ENCODE measurements at places on chromosomes 5 and 9.
A peak's percentile ranks its signal among the peaks of the same experiment; 100 is the strongest.

- peak; percentile 99 for DNase-seq
Observed at GRCh38 chr9:116234081-116234480, 80.5 kb downstream of the PAPPA start.

DNA sequence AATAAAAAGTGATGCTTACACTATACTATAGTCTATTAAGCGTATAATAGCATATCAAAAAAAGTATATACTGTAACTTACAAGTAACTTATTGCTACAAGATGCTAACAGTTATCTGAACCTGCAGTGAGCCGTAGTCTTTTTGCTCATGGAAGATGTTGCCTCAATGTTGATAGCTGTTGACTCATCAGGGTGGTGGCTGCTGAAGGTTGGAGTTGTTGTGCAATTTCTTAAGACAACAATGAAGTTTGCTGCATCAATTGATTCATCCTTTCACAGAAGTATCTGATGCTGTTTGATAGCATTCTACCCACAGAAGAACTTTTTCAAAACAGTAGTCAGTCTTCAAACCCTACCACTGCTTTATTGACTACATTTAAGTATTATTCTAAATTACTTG is 7.8 kb upstream of the C9orf40 start:
- peak; percentile 44 for DNase-seq

- peak; percentile 31 for DNase-seq
Observed at GRCh38 chr5:131536211-131536826, 98.7 kb downstream of the RAPGEF6 start.

GRCh38 chr9:5800969-5801738 is 31.8 kb downstream of the ERMP1 start:
- DNase-seq = no peak

DNA sequence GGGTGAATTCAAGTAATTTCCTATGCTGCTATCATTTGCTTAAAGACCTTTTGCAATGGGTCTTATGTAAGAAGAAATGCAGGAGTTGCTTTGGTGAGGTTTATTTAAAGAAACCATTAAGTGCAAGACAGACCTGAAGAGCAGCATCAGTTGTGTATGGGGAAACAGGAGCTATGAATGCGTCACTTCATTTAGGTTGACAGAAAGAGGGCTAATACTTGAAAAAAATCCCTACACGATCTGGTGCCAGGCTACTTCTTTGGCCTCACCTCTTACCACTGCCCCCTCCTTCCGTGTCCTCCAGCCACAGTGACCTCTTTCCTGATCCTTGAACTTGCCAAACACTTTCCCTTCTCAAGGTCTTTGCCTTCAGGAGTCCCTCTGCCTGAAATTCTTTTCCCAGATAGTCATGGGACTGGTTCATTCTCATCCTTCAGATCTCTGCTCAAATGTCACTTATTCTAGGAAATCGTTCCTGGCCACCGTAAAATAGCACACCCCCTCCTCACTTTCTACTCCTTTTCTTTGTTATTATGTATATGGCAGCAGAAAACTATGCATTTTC is 1.4 kb upstream of the JAK2 start:
- no peak for DNase-seq

GRCh38 chr5:115209279-115209678 is 39.6 kb upstream of the TRIM36 start:
- no peak for DNase-seq

GRCh38 chr5:128118214-128118613 is 34.6 kb downstream of the SLC12A2 start:
- no peak for DNase-seq

- DNase-seq = no peak
Observed at GRCh38 chr9:89765211-89765946, 160.6 kb downstream of the GADD45G start.

DNA sequence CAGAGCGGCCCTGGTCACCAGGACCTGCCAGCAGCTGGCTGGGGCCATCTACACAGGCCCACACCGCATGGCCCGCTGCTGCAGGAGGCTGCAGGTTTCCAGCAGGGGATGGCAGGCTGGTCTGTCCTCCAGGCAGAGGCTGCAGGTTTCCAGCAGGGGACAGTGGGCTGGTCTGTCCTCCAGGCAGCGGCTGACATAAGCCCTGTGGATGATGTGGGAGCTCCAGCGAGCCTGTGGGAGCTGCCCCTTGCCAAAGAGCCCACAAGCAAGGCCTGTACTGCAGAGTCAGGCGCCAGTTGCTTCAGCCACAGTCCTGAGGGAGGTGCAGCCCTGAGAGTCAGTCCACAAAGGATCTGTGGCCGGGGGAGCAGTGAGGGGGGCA is 18.5 kb downstream of the TPPP start:
- no peak for DNase-seq

- DNase-seq = peak; percentile 33
Observed at GRCh38 chr5:142253938-142254337, 70.9 kb downstream of the SPRY4 start.

- no peak for DNase-seq
Observed at GRCh38 chr9:34250721-34251120, 71.9 kb downstream of the UBAP1 start.
